H1 (cell line): ENCODE measurements at places on chromosomes 1 and 21. TPM values are rescaled to one million over a fixed set of nuclear protein-coding genes. Genes with fewer than 3 reads are reported as not detected.

- no peaks in the 10 kb centered on the region for H3K27me3 ChIP-seq
- DNase-seq = peak; percentile 68
- no peaks in the 10 kb centered on the region for H3K36me3 ChIP-seq
- H3K4me3 ChIP-seq = no peak overlapping the region
- H3K4me1 ChIP-seq = peaks cover 17% of the 10 kb centered on the region
Observed at GRCh38 chr1:25503551-25504426, 39.6 kb upstream of the LDLRAP1 start.

DNA sequence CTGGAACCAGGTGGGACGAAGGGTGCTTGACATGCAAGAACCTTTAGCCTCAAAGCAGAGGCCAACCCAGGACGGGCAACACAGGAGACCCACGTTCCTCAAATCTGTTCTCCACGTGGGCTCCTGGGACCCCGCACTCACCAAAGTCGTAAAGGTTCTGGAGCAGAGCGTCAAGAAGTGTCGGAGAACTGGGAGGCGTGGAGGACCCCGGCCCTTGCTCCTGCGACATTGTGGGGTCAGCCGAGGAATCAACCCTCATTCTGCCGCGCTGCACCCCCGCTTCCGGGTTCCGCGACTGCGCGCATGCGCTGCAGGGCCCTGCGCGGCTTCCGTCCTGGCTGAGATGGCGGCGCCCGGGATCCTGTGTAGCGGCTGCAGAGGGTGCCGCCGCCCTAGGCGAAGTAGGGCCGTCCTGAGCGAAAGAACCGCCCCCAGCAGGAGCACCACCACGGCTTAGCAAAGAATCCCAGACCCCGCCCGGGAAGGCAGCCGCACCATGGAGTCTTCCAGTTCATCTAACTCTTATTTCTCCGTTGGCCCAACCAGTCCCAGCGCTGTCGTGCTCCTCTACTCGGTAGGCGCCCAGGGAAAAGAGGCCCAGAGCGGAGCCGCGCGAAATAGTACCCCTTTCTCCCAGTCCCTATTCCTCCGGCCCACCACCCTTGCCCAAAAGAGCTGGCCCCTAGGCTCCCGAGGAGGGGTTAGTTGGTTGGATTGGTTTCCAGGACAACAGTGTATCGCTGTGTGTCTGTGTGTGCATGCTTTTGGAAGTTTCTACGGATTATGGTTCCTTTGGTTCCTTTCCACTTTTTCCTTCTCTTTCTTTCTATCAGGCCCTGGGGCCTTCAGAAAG lies at the start of gene GNPAT:
GNPAT (plus strand) TSS at position 330 of the 853 bp plus-strand sequence; CDS start at position 497, 167 bp downstream.
- H3K27me3 ChIP-seq = no peaks in the 10 kb centered on the region
- H3K36me3 ChIP-seq = peaks cover 9% of the 10 kb centered on the region
- H3K4me1 ChIP-seq = no peaks in the 10 kb centered on the region; the same call in 1 of the 2 replicates
- DNase-seq = peak; percentile 51
- peak within 1 kb of the TSS; percentile 62 for H3K4me3 ChIP-seq

GRCh38 chr1:57835620-57836019 lies 411.8 kb upstream of the DAB1 start:
- no peaks in the 10 kb centered on the region for H3K36me3 ChIP-seq
- H3K27me3 ChIP-seq = no peaks in the 10 kb centered on the region

DNA sequence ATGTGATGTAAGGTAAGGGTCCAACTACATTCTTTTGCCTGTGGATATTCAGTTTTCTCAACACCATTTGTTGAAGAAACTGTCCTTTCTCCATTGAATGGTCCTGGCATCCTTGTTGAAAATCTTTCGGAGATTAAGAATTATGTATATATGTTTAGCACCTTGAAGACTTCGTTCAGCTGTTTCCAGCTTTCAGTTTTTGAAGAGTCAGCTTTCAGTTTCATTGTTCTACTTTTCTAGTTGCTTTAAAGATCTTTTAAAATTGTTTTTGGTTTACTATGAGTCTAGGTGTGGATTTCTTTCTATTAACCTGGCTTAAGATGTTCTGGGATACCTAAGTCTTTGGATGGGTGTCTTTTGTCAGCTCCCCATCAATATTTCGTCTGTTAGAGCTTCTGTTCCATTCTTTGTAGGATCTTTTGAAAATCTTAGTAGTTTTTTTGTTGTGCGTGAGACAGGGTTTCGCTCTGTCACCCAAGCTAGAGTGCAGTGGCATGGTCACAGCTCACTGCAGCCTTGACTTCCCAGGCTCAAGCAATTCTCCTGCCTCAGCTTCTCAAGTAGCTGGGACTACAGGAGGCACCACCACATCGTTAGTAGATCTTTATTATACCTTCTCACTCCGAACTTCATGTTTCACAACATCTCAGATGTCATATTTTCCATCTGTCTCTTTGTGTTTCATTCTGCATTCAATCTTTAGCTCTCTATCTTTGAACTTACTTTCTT lies 353.5 kb upstream of the B3GALT2 start:
- no peak overlapping the region for H3K4me3 ChIP-seq
- no peaks in the 10 kb centered on the region for H3K27me3 ChIP-seq
- H3K36me3 ChIP-seq = no peaks in the 10 kb centered on the region

- no peaks in the 10 kb centered on the region for H3K36me3 ChIP-seq
- H3K27me3 ChIP-seq = no peaks in the 10 kb centered on the region; the same call in 1 of the 2 replicates
- H3K4me3 ChIP-seq = no peak overlapping the region
- no peak for DNase-seq
Observed at GRCh38 chr1:7229696-7230631, 444.7 kb downstream of the CAMTA1 start.

- DNase-seq = no peak
- no peaks in the 10 kb centered on the region for H3K36me3 ChIP-seq
- H3K4me3 ChIP-seq = no peak overlapping the region
- H3K27ac ChIP-seq = no peak overlapping the region
Observed at GRCh38 chr1:115347282-115347681, 9.2 kb upstream of the NGF start.

- H3K4me1 ChIP-seq = no peaks in the 10 kb centered on the region
- no peaks in the 10 kb centered on the region for H3K27me3 ChIP-seq
- H3K27ac ChIP-seq = no peak overlapping the region
- no peak for DNase-seq
- no peaks in the 10 kb centered on the region for H3K36me3 ChIP-seq
Observed at GRCh38 chr1:225691377-225691776, 38.5 kb upstream of the ENAH start.

- H3K4me1 ChIP-seq = no peaks in the 10 kb centered on the region
- DNase-seq = no peak
- H3K27me3 ChIP-seq = peaks cover 1% of the 10 kb centered on the region
Observed at GRCh38 chr1:172288581-172288980, 131.9 kb upstream of the C1orf105 start.

DNA sequence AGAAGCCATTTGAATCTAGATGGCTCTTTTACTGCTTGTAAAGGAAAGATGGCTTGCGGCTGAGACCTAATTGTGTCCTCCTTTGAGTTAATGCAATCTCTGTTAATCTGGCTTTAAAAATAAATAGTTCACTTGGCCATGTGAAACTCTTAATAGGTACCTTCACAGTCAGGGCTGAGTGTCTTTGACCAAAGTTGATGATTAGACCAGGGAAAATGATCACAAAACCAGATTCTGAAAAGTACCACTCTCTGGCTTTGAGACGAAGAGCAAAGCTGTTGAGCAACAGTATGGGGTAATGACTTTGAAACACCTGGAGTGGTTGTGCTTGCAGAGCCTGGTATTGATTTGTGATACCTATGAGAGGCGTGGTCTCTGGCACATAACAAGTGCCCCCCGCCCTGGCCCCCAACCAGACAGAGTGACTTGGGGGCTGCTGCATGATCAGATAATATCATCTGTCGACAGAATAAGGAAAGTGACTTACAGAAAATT lies 4.7 kb downstream of the HUNK start:
- H3K4me1 ChIP-seq = peaks cover 14% of the 10 kb centered on the region
- no peak overlapping the region for H3K27ac ChIP-seq
- no peak for DNase-seq
- no peak overlapping the region for H3K4me3 ChIP-seq
- no peaks in the 10 kb centered on the region for H3K36me3 ChIP-seq

DNA sequence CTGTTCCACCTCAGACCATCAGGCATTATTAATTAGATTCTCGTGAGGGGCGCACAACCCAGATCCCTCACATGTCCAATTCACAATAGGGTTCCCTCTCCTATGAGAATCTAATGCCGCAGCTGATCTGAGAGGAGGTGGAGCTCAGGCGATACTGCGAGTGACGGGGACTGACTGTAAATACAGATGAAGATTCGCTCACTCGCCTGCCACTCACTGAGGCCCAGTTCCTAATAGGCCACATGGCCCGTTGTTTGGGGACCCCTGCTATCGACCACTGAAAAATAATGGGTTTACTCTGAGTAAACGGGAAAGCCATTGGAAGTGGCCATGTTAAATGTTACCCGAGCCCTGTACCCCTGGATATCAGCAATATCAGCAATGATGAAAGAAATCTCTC lies 65.9 kb downstream of the GRIK1 start:
- H3K4me3 ChIP-seq = no peak overlapping the region
- DNase-seq = no peak
- no peaks in the 10 kb centered on the region for H3K27me3 ChIP-seq
- H3K27ac ChIP-seq = no peak overlapping the region

GRCh38 chr1:59367301-59368007 lies 70.6 kb downstream of the FGGY start:
- H3K27me3 ChIP-seq = no peaks in the 10 kb centered on the region
- no peaks in the 10 kb centered on the region for H3K36me3 ChIP-seq
- no peak for DNase-seq
- H3K4me1 ChIP-seq = no peaks in the 10 kb centered on the region

The FBLIM1 gene
- polyA plus RNA-seq = 66.7 and 99.1 TPM in 2 replicates

The OR10J1 gene
- not detected in 2 replicates for polyA plus RNA-seq

The CRYAA gene
- polyA plus RNA-seq = not detected in 2 replicates

The FABP3 gene
- polyA plus RNA-seq = 29.5 and 43.9 TPM in 2 replicates

The LYPD8 gene
- not detected in 2 replicates for polyA plus RNA-seq

The BRDT gene
- polyA plus RNA-seq = 0.08 TPM in 2 replicates

The RNF186 gene
- 0.05 TPM in 1 of 2 replicates, not detected in the other for polyA plus RNA-seq
